ENCODE measurements at places on chromosomes 11 and 22.

GRCh38 chr22:30202531-30203006 lies 44.0 kb downstream of the LIF start:
- no peak for DNase-seq

GRCh38 chr11:59643390-59643789 lies 25.4 kb downstream of the PATL1 start:
- no peak for DNase-seq

DNA sequence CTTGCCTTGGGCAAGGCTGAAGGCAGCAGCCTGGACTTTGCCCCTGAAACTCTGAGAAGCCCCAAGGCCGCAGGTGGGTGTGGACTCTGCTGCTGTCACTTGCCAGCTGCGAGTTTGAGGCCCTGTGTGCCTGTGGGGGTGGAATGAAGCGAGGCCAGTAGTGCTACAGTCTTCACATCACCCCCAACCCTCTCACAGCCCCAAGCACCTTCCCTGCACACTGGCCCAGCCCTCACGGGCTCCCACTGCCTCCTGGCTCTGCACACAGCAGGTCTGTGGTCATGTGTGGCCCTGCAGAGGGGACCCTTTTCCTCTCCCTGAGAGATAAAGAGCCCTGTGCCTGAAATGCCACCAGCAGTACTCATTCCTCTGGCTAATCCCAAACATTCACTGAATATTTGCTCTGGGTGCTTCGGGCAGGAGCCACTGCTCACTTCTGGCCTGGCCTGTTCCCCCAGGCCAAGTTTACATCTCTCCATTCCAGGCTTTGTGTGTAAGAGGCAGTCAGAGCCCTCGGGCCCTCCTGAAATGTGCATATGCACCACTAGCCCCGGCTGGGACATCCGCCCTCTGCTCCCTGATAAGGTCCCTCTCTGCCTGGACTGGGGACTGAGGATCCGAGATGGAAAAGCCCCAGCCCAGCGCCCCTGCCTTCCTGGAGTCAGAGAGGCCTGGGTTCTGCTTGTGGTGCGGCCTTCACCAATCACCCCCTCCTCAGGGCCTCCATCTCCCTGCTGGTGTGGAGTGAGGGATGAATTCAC lies 17.7 kb downstream of the MGAT3 start:
- DNase-seq: no peak

DNA sequence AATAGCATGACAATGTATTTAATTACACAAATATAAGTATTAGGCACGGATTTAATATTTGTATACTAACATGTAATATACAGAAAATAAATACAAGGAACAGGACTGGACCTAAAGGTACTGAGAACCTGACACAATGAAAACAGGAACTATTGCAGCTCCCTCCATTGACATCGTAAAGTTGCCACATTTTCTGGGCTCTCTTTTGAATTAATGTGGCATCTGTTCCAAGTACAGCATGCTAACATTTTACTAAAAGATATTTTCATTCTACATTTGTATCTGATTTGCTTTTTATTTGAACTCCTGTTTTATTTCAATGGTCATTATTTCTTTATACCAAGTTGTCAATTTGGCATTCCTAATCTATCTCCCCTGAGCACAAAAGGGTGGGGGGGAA lies 15.3 kb downstream of the PHF21A start:
- no peak for DNase-seq

GRCh38 chr11:72687326-72687725 lies 13.1 kb upstream of the PDE2A start:
- no peak for DNase-seq

DNA sequence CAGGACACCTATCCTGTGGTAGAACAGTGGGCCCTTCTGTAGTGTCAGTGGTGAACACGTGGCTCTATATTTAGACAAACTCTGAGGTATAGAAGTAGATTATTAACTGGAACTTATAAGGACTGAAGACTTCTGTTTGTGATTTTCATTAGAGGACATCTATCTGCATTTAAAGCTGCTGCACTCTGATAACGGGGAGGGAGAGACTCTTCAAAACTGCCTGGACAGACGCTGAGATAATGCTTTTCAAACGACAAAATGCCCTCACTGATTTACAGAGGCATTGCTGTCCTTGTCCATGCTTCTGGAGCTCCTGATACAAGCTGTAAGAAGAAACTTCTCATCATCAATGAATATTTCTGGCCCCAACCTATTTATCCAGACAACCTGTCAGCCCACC lies 425.2 kb downstream of the OPCML start:
- no peak for DNase-seq

- no peak for DNase-seq
Observed at GRCh38 chr11:19994672-19995071, 165.6 kb downstream of the DBX1 start.

DNA sequence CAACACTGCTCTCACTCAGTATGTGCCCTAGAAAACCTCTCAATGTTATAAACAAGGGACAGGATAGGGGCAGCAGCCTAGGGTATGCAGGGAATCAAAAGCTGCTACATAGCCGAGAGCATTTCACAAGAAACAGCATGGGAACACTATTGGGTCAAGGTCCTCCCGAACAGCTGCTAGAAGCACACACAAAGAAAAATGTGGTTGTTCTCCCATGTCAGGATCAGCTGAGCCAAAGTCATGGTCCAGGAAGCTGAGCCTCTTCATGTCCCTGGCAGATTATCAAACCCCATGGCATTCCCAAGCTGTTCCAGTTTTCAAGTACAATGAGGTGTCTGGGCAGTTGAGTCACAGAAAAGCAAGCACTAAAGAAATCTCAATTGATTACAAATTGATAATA lies 21.0 kb upstream of the GDPD4 start:
- DNase-seq: no peak

DNA sequence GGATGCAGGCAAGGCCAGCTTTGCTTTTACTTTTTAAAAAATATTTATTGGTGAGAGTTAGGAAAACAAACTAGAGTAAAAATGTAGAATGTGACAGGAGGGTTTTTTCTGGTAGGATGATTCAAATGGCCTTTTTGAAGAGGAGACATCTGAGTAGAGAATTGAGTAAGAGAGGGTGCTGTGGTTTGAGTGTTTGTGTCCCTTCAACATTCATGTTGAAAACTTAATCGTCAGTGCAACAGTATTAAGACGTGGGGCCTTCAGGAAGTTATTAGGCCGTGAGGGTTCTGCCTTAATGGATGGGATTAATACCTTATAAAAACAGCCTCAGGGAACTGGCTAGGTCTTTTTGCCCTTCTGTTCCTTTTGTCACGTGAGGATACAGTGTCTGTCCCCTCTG lies 288.8 kb upstream of the C11orf87 start:
- no peak for DNase-seq

Data from CD4-positive, alpha-beta T cell treated with Interleukin-6 at 100 ng/mL for 8 hours (primary cell).